ENCODE measurements at places on chromosomes 2 and 18. TPM values are rescaled to one million over a fixed set of nuclear protein-coding genes. Genes with fewer than 3 reads are reported as not detected.

The SLC40A1 gene
- 216 TPM for polyA plus RNA-seq

The UGT1A1 gene
- polyA plus RNA-seq = 0.74 TPM

The HNMT gene
- 47.6 TPM for polyA plus RNA-seq

The TSHZ1 gene
- polyA plus RNA-seq = 7.8 TPM

The TRIM54 gene
- polyA plus RNA-seq = 0.16 TPM

The SLC38A11 gene
- not detected for polyA plus RNA-seq

The GCKR gene
- polyA plus RNA-seq = 0.32 TPM

The CHST9 gene
- polyA plus RNA-seq = not detected

The COL4A4 gene
- not detected for polyA plus RNA-seq

The PDE11A gene
- not detected for polyA plus RNA-seq

The COLEC11 gene
- 1.3 TPM for polyA plus RNA-seq

The CD302 gene
- polyA plus RNA-seq = 17.4 TPM

The AOX1 gene
- polyA plus RNA-seq = 27.0 TPM

The NTSR2 gene
- polyA plus RNA-seq = not detected

The TBR1 gene
- polyA plus RNA-seq = not detected

The LGALSL gene
- polyA plus RNA-seq = 36.0 TPM

The FBXO36 gene
- polyA plus RNA-seq = 0.92 TPM

The LYPD6 gene
- polyA plus RNA-seq = 1.2 TPM

The PID1 gene
- 20.3 TPM for polyA plus RNA-seq

The GLI2 gene
- polyA plus RNA-seq = 0.60 TPM

The CTNNA2 gene
- not detected for polyA plus RNA-seq

The LONRF2 gene
- 0.89 TPM for polyA plus RNA-seq

The DOK6 gene
- 0.31 TPM for polyA plus RNA-seq

The DSG1 gene
- not detected for polyA plus RNA-seq

The FZD7 gene
- 9.4 TPM for polyA plus RNA-seq

The GMCL1 gene
- polyA plus RNA-seq = 12.3 TPM

The STON1 gene
- polyA plus RNA-seq = 6.1 TPM

The SIX3 gene
- not detected for polyA plus RNA-seq
